ENCODE measurements at places on chromosomes 16 and 17.

DNA sequence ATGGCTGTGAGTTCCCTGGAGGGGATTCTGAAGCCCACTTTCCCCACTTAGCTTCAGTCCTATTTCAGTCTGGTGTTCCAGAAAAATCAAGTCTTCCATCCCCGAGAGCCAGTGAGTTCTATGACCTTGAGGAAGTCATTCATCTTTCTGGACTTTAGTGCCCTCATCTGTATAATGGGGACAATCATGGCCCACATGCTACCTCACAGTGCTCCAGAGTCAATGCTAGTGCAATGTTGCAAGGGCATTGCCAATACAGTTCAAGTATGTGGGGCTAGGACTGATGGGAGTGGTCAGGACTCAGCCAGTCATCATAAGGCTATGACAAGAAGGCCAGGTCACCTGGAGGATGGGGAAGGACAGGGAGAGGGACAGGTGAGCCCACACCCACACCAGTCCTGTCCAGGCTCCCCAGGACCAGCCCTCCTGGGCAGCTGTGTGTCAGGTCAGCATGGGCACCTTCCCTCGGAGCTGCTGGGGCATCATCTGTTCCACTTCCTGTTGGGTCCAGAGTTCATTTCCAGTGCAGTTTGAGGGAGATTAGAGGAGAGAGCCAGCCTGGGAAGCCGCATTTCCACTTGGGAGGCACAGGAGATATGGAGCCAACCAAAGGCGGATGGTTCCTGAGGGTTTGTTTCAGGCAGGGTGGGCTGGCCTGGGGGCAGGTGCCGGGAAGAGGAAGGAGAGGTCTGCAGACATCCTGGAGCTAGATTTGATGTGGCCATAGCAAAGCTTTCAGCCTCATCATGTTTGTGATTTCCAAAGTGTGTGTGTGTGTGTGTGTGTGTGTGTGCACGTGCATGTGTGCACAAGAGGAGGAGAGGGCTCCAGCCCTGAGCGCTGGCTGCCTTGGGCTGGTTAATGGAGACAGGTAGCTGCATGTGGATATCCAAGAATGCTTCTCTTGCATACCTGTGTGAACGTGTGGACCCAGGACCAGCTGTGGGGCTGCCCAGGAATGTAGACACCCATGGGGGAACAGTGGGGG, 3.9 kb upstream of the WNT9B start:
- no peak for DNase-seq

- DNase-seq = no peak
These were observed 17.3 kb upstream of the SNN start for GRCh38 chr16:11650641-11651591.

GRCh38 chr17:80855948-80856862, 135.4 kb upstream of the CHMP6 start:
- DNase-seq = peak; percentile 84

GRCh38 chr17:55212880-55213279, 51.9 kb upstream of the HLF start:
- DNase-seq = no peak

DNA sequence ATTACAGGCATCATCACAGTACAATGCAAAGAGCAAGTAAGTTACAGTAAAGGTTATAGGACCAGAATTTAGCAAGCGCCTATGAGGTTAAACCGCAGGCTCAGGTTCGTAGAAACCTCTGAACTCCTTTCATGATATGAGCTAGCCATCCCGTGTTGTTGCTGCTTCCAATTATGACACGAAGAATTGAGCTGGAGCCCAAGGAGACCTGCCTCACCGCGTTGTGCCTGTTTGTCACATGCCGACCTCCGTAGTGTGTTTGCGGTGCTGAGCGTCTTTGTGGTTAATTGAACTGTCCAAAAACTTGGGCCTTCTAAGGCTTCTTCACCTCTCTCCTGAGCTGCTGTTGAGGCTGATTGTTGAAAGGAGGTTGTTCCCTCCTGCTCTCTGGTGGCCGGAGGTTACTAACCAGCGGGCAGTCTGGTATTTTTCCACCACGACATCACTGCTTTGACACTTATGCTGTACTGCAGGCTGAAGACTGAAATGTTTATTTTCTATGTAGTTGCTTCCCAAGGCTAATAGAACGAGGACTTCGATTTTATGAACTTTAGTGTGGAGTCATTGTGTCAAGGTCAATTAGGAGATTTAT, 67.5 kb downstream of the SEC14L1 start:
- no peak for DNase-seq

Measured in stimulated activated CD4-positive, alpha-beta T cell treated with anti-CD3 and anti-CD28 coated beads, Interleukin-4, amount 100 ng/mL, for 1 hour (primary cell).